ENCODE measurements at places on chromosomes 7 and 10.
A peak's percentile ranks its signal among the peaks of the same experiment; 100 is the strongest.

DNA sequence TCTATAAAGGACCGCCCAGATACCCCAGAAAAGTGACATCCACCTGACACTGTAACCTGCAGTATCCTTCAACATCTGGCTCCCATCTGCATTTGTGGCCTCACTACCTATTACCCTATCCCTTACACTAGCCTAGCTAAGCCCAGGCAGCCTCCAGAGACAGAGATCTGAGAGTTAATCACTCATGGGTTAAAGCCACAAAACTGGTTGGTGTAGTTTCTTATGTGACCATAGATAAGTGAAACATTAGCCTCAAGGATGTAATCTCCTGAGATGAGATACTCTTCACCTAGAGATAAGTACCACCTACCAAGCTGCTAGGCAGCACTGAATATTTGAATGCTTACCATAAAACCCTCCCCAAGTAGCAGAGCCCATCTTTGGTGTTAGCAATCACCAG, 35.4 kb downstream of the CTTNBP2 start:
- no peak for DNase-seq

- no peak for DNase-seq
These were observed 108.0 kb downstream of the WDFY4 start for GRCh38 chr10:48792687-48793096.

GRCh38 chr10:129744134-129745111, 219.7 kb downstream of the EBF3 start:
- no peak for DNase-seq

DNA sequence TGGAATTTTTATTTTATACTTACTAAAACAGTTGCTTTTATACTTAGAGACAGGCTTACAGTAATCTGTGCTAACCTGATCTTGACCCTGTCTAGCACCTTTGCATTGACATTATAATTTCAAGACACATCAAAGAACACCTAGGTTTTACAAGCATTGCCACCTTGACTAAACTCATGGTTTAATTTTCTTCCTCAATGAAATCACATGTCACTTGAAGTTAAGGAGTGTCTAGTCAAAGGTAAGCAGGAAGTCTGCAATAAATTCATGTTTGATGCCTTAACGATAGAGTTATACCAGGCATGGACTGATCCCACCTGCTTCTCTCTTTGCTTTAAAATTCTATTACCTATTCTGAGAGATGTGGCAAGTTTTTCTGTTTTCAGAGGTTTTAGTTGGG, 62.4 kb downstream of the ZNF800 start:
- DNase-seq, result no peak

- DNase-seq, result no peak
These were observed 42.1 kb upstream of the PLPP4 start for GRCh38 chr10:120414946-120415345.

DNA sequence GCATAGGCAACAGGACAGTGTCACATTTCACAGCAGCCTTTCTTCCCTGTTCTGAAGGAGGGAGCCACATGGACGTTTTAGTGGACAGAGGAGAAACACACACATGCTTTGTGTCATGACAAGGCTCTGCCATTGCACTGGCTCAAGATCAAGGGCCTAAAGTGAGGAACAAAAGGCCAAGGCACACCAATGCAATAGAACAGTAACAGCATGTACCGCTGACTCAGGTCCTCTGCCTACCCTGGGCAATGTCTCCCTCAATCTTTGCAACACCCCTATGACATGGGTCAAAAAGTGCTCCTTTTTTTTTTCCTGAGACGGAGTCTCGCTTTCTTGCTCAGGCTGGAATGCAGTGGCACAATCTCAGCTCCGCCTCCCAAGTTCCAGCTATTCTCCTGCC, 57.8 kb upstream of the SDK1 start:
- no peak for DNase-seq

DNA sequence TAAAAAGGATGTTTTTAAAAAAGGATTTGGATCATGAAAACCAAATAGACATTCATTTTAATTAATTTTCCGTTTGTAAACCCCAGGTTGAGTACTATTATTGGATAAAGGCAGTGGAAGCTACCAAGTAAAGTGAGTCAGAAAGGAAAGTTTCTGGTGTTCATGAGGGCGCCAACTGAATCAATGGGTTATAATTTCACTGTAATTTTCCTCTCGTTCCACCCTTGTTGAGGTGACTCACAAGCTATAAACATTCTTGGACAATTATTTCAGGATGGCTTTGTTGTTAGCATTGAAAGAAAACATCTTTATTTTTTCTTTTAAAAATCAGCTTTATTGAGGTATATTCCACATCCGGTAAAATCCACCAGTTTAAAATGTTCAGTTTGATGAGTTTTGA, 5.1 kb upstream of the FAM133B start:
- DNase-seq, result no peak

GRCh38 chr7:106679153-106679931, 18.4 kb upstream of the CCDC71L start:
- peak; percentile 82 for DNase-seq

DNA sequence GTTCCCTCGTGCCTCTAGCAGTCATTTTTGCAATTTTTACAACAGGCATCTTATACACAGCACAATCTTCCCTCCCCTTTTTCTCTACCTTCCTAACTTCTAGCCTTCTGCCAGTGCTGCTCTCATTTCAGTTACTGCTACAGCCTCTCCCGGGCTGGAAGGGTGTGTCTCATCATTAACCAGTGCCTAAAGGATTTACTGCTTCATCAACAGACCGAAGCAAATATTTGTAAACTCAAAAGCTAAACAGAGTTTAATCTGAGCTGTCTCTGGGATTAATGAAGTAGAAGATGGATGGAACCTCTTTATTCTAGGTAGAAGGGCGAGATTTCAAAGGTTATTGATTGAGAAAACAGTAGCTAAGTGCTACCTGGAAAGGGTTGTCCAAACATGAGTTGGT, 94.3 kb downstream of the PRPF18 start:
- DNase-seq, result no peak

- DNase-seq, result no peak
These were observed 488.5 kb downstream of the DNAJB6 start for GRCh38 chr7:157825325-157825724.

- DNase-seq, result peak; percentile 32
These were observed 1.5 kb downstream of the TRIL start for GRCh38 chr7:28956608-28957063.

DNA sequence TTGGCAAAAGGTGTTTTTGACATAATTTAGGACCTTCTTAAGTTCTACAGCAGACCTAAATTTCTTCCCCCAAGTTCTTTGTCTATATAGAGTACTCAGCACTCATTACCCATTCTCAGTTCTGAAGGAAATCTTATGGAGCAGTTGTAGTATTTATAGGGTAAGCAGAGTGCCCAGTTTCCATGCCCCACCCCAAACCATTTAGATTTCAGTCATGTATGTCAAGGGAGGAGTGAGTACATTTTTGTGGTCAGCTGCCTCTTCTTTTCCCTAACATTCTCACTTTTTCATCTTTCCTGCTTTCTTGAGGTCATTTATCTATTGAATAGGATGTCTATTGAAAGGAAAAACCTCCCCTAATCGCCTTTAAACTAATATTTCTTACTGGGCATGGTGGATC, 83.3 kb downstream of the KAT6B start:
- no peak for DNase-seq

DNA sequence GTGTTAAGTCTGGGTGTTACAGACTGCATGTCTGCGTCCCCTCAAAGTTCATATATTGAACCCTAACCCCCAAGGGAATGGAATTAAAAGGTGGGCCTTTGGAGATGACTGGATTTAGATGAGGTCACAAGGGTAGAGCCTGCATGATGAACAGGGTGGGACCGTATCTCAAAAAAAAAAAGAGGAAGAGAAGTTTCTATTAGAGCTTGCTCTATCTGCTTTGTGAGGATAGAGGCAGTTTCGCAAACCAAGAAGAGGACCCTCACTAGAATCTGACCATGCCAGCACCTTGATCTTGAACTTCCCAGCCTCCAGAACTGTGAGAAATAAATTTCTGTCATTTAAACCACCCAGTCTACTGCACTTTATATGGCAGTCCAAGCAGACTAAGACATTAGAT, 1.4 kb downstream of the KIN start:
- peak; percentile 40 for DNase-seq

DNA sequence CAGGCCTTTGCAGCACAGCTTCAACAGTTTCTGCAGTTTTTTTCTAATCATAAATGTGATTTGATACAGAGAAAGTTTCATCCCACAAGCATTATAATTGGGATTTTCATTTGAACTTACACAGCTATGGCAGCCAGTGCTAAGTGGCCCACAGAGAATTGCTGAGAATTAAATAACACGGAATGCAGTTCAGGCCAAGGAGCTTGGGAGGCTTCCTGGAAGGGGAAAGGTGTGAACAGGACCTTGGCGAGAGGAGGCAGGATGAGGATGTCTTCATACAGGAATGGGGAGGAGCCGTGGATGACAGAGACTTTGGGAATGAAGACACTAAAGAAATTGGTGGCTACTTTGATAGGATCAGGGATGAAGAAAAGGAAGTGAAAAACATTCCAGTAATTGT, 95.3 kb downstream of the ZNF22 start:
- DNase-seq, result no peak

GRCh38 chr7:133258174-133258573, 5.3 kb downstream of the EXOC4 start:
- DNase-seq, result no peak

GRCh38 chr10:18647945-18648344, 3.4 kb downstream of the NSUN6 start:
- no peak for DNase-seq

- DNase-seq, result no peak
These were observed 4.6 kb downstream of the STEAP2 start for GRCh38 chr7:90216080-90216674.

- DNase-seq, result no peak
These were observed 2.0 kb downstream of the CYP26C1 start for GRCh38 chr10:93062514-93063143.

GRCh38 chr7:8015100-8015745, 46.6 kb downstream of the GLCCI1 start:
- DNase-seq, result no peak

DNA sequence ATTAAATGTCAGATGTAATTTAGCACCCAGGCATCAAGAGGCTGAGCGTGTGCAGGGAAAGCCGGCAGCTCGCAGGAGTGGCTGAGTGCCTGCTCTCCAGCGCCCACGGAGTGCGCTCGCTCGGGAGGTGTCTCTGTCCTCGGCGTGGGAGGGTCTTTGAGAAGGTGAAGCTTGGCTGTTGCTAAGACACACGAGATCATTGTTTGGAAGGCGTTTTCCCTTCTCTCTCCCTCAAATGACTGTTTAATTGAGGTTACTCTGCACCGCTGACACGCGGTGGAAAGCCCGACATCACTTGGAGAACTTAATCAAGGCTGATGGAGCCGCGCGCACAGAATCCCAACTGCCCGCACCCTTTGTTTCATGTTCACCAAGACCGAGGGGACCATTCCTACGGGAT, 414.6 kb downstream of the DNAJB6 start:
- no peak for DNase-seq

DNA sequence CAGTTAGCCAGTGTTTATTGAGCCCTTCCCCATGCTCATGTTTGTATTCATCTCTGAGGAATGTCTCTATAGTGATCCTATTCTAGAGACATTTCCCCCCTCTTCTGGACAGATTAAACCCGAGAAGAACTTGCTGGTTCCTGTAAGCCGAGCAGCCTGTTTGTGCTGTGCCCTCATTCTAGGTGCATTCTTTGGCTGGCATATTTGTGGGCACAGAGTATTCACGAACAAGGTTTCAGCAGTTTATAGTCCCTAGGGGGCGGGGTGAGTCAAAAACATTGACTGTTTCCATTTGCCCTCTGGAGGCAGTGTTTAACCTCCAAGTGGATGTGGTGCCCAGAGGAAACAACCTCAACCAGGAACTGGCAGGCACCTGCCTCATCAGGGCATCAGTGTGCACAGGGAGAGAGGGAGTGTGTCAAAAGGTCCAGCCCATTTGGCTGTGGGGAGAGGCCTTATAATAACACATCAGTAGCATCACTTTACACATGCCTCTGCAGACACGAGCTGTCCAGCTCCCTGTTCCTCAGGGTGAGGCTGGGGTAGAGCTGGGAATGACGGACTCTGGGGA, 273.3 kb upstream of the LRGUK start:
- peak; percentile 79 for DNase-seq

GRCh38 chr7:29077854-29078253, 68.5 kb downstream of the CPVL start:
- no peak for DNase-seq

GRCh38 chr10:49115796-49116508, 630 bp upstream of the VSTM4 start:
- no peak for DNase-seq

- no peak for DNase-seq
These were observed 120.6 kb upstream of the CHST15 start for GRCh38 chr10:124213899-124214510.

DNA sequence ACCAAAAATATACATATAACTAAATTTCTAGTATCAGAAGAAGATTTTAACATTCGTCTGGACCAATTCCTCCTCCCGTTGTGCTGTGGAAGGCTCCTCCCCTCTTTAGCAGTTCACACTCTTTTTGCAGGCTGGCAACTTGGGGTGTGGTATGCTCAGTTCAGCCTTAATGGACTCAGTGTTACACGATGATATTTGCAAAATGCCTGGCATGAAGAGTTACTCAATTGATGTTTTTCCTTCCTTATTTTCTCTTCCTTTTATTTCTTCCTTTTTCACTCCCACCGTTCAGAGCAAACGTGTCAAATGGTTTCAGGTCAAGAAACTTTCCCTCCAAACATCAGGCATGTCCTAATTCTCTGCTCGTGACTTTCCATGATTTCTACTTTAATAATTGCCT, 248.3 kb downstream of the PHF14 start:
- peak; percentile 18 for DNase-seq

- no peak for DNase-seq
These were observed 6.0 kb downstream of the RHOBTB1 start for GRCh38 chr10:60937784-60938654.

- DNase-seq, result no peak
These were observed 243.1 kb downstream of the FGFR2 start for GRCh38 chr10:121355161-121355560.

DNA sequence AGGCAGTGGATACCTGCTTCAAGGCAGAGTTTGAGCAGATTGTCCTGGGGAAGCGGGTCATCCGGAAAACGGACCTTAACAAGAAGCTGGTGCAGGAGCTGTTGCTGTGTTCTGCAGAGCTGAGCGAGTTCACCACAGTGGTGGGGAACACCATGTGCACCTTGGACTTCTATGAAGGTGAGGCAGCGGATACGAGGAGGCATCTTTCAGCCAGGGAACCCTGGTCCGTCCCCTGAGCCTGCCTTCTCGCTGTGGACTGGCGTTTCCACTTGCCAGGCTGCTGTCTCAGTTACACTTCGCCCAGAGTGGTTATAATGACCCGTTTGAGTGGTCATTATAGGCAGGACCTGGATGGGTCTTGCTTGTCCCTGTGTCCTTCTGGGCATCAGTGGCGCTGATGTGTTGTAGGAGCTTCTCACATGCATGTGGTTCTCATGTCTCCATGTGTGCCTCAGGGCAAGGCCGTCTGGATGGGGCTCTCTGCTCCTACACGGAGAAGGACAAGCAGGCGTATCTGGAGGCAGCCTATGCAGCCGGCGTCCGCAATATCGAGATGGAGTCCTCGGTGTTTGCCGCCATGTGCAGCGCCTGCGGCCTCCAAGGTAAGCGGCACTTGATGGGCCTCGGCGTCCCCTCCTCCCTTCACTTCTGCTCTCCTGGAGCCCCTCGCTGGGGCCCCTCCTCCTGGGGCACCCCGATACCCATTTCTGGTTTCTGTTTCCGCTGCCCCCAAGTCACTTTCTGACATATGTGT, 18.0 kb downstream of the UPP1 start:
- no peak for DNase-seq
